Stimulated activated CD8-positive, alpha-beta memory T cell treated with anti-CD3 and anti-CD28 coated beads, Interleukin-2, amount 100 ng/mL, for 48 hours (primary cell): ENCODE measurements at places on chromosomes 2 and 18.

- no peak for DNase-seq
These were observed 8.7 kb downstream of the ASTL start for GRCh38 chr2:96129528-96130120.

GRCh38 chr2:231003186-231003585, 7.3 kb downstream of the SPATA3 start:
- no peak for DNase-seq

DNA sequence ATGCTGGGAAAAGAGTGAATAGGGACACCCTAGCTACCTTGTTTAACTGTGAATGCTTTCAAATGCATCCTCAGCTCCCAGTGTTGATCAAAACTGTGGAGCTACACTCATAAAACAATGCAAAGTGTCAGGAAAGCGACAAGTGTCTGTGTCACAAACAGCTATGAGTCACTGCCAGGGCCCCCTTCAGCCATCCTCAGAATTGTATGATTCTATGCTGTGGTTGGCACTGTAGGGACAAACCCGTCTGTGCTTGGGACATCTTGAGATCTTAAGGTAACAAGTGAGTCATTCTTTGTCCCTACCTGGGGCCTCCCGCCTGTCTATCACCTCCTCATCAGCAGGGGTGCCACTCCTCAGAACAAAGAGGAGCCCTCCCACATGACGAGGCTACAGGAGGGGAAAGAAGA, 42.4 kb downstream of the KLF7 start:
- DNase-seq, result peak; percentile 60

GRCh38 chr2:149661844-149662243, 74.3 kb upstream of the MMADHC start:
- DNase-seq, result no peak
